Stimulated activated CD4-positive, alpha-beta T cell treated with anti-CD3 and anti-CD28 coated beads, Interleukin-12 subunit alpha, Interleukin-12 subunit beta, amount 100 ng/mL, for 4 hours (primary cell): ENCODE measurements at places on chromosomes 4 and X.

DNA sequence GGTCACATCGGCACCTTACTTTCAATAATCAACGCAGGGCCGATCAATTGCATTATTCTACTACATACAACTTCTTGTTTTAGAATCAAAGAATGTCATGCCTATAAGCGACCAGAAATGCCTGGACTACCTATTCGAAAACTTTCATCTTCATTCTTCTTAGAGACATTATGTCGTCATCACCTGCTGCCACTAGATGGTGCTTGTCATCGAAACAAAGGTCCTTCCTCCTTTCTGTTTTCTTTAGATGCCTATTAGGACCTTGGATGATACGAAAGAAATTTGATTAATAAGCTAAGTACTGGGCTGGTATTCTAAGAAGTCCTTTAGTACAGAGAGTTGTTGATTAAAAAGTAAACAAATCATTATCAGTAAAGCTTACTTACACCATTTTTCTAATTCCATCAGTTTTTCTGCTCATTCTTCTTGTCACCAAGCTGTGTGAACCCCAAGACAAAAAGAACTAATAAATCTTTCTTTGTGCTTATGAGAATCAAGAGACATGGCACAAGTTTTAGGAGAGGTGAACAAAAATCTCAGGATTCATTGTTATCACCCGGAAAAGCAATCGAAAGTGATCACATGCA lies 154.5 kb upstream of the SLC4A4 start:
- DNase-seq = peak; percentile 1

GRCh38 chrX:150036641-150037040 lies 98.3 kb upstream of the EOLA2 start:
- DNase-seq = no peak

DNA sequence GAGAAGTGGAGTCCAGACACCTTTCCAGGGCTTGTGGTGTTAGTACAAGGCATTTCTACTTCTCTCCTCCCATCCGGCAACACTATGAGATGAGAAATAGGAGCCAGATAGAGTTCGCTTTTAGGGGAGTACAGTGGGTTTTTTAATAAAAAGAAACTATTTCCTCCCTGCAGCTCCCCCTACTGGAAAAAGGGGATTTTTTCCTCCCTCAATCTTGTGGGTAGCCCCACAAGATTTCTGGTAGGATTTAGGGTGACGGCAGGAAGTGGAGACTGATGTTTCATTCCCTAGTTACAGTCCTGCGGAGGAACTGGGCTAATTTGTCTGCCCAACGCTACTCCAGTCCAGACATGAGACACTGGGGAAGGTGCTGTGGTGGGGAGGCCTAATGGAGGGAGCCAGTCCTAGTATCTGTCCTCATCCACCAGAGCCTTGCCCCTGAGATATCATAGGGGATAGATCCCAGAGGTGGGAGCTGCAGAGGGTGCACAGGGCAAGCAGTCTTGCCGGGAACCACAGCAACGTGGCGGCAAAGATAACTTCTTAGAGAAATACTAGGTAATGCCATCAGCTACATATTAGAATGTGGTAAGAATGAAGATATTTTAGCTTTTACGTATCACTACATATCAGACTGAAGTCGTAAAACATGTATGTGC lies 45.5 kb upstream of the PRKG2 start:
- no peak for DNase-seq

GRCh38 chr4:121510341-121510874 lies 129.6 kb upstream of the QRFPR start:
- no peak for DNase-seq

- DNase-seq = no peak
Measured at GRCh38 chr4:76830964-76831703, 66.8 kb downstream of the SOWAHB start.

DNA sequence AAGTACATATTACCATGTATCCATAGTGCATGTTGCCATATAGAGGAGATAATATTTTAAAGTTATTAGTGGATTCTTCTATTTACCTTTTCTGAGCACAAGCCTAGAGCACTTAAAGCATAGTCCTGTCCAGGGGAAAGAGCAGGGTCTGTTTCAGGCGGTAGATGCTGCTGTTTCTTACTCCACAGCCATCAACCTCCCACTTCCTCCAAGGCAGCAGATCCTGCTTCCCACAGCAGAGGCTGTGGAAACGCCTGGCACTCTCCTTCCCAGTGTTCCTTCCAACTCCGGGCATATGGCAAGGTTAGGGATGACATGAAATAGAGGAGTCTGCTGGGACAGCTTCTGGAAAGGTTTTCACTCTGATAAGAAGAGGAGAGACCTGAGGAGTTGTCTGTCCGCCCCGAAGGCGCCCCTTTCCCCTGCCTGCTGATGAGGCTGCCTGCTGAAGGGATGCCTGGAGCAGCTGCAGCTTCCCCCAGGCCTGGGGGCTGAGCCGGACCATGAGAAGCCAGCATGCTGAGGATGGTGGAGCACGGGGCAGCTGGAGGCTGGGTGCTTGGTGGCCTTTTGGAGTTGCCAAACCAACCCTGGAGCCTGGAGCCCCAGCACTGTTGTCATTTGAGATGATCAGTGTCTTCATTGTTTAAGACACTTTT lies 43.9 kb upstream of the SLC25A4 start:
- no peak for DNase-seq

- no peak for DNase-seq
Measured at GRCh38 chr4:25628451-25628850, 27.2 kb upstream of the SLC34A2 start.

DNA sequence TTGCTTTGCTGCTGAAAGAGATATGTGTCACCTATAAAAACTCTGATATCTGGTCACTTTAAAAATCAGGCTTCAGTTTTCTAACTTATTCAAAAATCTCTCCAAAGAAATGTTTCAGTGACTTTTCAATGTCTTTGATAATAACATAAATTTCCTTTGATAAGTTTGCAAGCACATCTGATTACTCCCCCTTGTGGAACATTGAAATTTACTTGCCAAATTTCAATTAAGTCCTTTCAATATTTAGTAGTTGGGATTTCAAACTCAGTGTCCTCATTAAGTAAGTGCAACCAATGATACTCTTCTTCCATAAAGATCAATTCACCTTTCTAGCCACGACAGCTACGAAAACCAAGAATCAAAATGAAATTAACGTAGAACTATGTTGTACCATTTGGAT lies 151.3 kb upstream of the FAM47C start:
- no peak for DNase-seq

DNA sequence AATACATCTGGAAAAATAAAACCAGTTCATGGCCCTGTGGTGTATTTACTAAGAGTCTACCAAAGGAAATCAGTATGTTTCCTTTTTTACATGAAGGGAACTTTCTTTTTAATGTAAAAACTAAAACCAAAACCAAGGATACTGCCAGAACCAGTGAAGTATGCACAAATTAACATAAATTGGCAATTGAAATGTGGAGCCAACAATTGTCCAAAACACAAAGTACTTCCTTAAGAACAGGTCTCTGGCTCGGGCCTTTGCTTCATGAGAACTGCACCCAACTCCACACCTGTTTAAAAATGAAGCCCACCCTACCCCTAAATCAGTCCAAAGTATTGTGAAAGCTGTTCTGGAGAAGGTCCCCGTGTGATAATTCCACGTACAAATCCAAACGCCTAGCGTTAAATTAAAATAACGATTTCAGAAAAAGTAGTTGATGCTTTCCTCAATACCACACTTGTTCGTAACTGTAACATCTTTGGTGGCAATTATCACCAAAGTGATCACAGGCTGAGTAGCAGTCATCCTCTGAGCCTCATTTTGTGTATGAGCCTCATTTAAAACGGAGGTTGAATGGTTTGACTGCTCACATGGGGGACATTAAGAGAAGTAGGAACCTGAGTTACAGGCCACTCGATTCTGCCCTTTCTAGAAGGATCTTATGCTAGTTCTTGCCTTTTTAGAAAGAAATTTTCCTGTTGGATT lies 93.0 kb downstream of the GEMIN8 start:
- no peak for DNase-seq

DNA sequence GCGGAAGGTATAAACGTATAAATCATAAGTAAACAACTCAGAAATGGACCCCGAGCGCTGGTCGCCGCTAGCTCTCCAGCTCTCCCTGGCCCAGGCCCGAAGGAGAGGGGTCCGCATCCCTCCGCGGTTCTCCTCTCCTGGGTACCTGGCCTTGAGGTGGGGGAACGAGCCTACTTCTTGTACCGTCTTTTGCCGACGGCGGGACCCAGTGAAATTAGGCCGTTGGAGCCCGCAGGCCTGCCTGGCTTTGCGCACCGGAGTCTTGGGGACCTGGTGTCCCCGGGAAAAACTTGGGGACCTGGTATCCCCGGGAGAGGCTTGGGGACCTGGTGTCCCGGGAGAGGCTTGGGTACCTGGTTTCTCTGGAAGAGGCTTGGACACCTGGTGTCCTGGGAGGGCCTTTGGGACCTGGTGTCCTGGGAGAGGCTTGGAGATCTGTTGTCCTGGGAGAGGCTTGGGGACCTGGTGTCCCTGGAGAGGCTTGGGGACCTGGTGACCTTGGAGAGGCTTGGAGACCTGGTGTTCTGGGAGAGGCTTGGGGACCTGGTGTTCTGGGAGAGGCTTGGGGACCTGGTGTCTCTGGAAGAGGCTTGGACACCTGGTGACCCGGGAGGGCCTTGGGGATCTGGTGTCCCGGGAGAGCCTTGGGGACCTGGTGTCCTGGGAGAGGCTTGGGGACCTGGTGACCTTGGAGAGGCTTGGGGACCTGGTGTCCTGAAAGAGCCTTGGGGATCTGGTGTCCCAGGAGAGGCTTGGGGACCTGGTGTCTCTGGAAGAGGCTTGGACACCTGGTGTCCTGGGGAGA lies 12.0 kb downstream of the SHOX start:
- DNase-seq = no peak

DNA sequence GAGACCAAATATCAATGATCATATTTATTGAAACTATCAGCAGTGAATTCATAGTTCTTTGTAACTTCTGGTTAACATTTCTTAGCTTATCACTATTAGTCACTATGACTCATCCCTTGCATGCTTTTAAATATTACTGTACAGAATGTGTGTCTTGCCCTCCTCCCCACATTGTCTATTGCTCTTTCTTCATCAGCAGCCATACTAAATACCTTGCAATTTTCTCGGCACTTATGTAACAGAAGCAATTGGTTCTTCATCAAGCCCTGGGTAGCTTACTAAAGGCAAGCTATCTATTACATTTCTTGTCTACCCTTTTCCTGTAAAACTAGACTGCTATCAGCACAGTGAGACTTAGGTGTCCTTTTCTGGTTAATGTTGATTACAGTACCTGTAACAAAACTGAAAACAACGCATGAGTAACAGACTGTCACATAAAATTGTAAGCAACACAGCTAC lies 8.2 kb downstream of the KLHL4 start:
- DNase-seq = no peak

- DNase-seq = peak; percentile 7
Measured at GRCh38 chr4:87679449-87680169, 29.5 kb downstream of the DMP1 start.

- DNase-seq = no peak
Measured at GRCh38 chr4:13888112-13888511, 260.6 kb upstream of the BOD1L1 start.

DNA sequence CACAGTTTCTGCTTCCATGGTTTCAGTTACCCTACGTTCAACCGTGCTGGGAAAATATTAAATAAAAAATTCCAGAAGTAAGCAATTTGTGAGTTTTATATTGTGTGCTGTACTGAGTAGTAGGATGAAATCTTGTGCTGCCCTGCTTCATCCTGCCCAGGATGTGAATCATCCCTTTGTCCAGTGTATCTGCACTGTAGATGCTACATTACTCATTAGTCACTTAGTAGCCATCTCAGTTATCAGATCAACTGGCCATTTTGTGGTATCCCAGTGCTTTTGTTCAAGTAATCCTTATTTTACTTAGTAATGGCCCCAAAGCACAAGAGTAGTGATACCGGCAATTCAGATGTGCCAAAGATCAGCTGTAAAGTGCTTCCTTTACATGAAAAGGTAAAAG lies 97.9 kb downstream of the COX18 start:
- no peak for DNase-seq

DNA sequence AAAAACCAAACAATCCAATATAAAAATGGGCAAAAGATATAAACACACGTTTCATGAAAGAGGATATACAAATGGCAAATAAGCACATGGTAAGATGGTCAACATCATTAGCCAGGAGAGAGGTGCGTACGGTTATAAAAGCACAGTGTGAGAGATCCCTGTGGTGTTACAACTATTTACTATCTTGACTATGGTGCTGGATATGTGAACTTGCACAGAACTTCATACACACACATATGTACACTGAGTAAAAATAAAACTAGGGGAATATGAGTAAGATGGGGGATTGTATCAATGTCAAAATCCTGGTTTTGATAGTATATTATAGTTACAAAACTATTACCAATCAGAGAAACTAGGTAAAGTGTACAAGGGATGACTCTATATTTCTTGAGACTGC lies 8.4 kb downstream of the FBXO8 start:
- DNase-seq = no peak

- no peak for DNase-seq
Measured at GRCh38 chr4:87188048-87188447, 32.4 kb downstream of the KLHL8 start.

DNA sequence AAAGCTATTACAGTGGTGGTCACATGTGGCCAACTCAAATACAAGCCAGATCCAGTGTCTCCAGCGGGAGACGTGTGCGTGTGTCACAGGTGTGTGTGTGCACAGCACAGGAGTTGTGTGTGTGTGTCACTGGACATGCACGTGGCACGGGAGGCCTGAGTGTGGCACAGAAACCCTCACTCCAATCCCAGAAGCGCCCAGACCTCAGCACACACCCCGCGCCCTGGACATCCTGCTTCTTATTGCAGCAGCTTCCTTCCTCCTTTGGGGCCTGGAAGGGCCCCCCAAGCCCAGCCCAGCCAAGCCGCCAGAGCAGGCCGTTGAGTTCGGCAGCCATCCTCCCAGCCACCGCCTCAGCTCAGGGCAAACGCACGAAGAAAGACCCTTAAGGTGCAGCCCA lies 37.9 kb downstream of the ACOX3 start:
- no peak for DNase-seq

DNA sequence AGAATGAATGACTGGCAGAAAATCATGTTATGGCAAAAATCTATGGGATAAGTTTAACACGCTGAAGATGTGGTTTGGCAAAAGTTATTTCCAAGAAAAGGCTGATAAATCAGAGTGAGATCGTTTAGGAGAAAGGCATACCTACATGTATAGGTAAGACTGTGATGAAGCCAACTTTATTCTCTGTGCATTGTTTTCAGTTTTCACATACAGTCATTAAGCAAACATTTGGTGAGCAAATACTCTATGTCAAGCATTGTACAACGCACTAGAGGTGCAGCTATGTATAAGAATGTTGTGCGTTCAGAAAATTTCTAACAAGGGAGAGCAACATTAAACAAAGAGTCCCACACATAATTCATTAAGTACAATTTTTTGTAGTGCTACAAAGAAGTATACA lies 121.7 kb downstream of the TEX13A start:
- no peak for DNase-seq

- DNase-seq = no peak
Measured at GRCh38 chr4:39406763-39407583, at the start of gene KLB. TSS of gene KLB (plus strand) at chr4:39406930. CDS start at chr4:39406950, 20 bp downstream.

GRCh38 chrX:37959212-37960021 lies 46.9 kb upstream of the SYTL5 start:
- no peak for DNase-seq

DNA sequence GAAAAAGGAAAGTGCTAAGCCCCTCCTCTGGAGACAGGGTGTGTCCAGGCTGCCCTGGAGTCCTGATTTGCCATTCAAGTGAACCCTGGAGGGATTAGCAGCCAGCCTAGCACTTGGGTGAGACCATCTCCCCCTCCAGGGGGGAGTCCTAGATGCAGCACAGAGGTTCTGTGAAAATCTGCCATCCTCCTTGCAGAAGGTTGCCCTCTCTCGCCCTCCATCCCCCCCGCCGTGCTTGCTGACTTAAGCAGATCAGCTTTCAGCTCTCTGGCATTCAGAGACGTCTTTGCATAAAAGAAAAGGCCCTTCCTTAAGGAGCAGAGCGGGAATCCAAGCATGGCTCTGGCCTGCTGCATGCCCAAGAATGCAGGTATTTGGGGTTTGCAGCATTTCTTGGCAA lies 102.1 kb upstream of the SCML1 start:
- DNase-seq = no peak
